ENCODE measurements at places on chromosomes 2 and 18.

DNA sequence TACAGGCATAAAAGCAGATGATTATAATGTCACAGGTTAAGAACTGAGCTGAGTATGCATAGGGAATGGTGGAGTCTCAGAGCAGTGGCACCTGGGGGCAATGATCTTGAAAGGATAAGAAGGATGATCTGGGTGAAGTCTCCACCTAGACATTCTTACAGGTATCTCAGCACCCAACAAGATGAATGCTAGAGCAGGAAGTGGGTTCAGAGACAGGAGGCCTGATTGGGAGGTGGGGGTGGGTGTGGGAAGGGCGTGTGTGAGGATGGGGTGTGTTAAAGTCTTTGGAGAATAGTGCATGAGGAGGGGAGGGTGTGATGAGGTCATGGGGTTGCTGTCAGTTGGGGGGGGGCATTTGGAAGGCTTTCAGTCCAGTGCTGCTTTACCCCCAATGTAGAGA is 78.8 kb upstream of the UPP2 start:
- DNase-seq = no peak

DNA sequence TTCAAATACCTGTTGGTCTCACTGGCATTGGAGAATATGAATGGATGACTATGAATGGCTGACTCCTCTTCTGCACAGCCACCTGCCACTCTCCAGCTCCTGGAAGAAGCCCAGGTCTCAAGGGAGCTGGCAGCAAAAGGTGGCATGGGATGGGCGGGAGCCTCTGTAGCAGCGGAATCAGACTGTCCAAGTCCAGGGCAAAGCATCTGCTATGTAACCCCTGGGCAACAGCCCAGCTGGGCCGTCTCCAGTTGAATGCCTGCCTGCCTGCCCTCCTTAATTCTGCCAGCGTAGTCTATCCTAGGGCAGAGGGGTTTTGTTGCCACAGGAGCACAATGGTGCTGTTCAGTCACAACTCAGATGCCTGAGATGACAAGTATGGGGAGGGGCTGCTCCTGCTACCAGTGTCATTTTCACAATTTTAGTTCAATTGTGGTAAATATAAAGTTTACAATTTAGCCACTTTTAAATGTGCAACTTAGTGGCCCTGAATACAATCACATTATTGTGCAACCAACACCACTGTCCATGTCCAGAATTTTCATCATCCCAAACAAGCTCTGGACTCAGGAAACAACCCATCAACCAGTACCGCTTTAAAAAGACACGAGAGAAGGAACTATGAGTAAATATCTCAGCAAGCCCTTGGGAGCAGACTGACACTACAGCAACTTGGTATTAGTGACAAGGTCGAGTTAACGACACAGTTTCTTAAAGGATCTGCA is 115.2 kb downstream of the MYO5B start:
- no peak for DNase-seq

GRCh38 chr18:63882333-63883141 is 5.0 kb upstream of the SERPINB2 start:
- DNase-seq = no peak

- DNase-seq = no peak
Observed at GRCh38 chr18:47964053-47964452, 33.6 kb upstream of the SMAD2 start.

GRCh38 chr2:164793529-164793928 is 48.1 kb downstream of the COBLL1 start:
- DNase-seq = no peak

GRCh38 chr2:219603771-219604170 is 6.1 kb downstream of the STK11IP start:
- DNase-seq = no peak

- no peak for DNase-seq
Observed at GRCh38 chr2:19439081-19439480, 80.7 kb upstream of the OSR1 start.

DNA sequence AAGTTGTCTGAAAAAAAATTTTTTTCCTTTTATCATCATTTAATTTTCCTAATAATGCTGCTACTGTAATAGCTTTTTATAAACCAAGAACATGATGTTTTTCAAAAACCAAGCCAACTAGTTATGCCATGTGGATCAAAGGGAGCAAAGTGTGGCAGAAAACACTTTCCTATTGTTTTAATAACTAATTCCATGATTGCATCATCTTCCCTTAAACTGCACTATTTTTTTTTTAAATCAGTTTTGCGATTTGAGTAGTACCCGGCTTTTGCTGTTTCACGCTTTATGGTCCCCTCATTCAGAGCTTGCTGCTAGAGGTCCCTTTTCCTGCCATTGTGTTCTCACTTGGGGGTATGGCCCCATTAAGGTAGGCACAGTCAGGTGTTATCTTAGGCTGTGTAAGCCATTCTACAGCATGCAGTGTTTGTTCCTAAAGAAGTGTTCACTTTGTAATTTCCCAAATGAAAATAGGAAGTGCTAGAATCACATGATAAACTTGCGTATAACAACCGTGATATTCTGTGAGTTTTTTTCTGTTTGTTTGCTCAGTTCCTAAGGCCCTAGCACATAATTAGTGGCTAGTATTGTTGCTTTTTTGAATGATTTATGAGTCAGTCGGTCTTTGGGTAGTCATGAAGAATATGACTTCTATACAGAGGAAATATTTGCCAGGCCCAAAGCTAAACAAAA is 225.8 kb downstream of the PTGR3 start:
- DNase-seq = peak; percentile 99

GRCh38 chr2:64699712-64700111 is 46.0 kb upstream of the SERTAD2 start:
- DNase-seq = no peak

DNA sequence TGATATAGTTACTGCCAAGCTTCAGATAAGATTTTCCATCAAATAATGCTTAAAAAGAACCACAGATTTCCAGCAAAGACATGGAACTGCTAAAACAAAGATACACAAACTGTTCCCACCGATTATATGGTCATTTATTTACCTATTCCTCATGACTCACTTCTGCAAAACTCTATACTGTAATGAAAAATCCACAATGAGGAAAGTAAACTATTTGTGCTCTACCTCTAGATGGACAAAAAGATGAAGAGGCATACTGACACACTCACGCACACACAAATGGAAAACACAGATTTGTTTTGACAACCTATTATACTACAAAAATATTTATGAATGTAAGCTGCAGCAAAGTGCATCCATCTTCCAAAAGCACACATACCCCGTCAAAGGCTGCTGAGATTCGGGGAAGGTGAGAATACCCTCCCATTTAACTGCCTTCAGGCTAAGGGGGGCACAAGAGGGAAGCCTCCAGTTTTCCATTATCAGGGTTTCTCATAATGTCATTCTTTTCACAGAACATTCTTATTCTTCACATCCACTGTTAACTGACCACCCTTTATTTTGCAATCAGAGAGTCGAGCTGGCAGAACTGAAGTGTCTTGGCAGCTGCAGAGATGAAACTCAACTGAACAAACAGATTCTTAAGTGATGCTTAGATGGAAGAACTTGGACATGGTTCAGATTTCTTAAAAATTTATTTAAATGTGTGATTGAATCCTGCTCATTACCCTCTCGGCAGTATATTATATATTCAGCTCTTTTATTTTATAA is 115.9 kb upstream of the TANK start:
- no peak for DNase-seq

- DNase-seq = no peak
Observed at GRCh38 chr2:206971805-206972204, 32.5 kb downstream of the CPO start.

Data from NCI-H2081 (cell line).